SK-N-MC (cell line): ENCODE measurements at places on chromosomes 13 and 19.

GRCh38 chr19:3365093-3365835 lies 1.1 kb upstream of the NFIC start:
- no peak for DNase-seq

GRCh38 chr13:33649212-33649878 lies 168.6 kb upstream of the RFC3 start:
- DNase-seq, result no peak

GRCh38 chr13:66365101-66365500 lies 865.0 kb downstream of the PCDH9 start:
- no peak for DNase-seq

GRCh38 chr19:12721656-12722565 lies 1.8 kb downstream of the TNPO2 start:
- DNase-seq, result no peak

DNA sequence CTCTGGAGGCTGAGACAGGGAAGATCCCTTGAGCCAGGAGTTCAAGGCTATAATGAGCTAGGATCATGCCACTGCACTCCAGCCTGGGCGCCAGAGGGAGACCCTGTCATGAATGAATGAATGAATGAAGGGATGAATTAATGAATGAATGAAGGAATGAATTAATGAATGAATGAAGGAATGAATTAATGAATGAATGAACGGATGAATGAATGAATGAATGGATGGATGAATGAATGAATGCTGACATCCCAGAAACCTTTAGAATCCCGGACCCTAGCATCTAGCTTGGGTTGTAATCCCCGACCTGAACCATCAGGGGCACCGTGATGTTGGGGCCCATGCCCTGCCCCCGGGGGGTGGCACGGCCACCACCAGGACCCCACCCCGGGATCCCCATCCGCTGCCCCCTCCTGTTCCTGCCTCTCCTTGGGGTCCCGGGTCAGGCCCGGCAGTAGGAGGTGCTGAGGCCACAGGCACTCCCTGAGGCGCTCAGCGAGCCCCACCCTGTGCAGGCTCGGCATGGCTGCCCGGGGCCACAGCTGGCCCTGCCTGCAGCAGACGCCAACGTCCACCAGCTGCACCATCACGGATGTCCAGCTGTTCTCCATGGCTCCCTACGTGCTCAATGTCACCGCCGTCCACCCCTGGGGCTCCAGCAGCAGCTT lies 3.4 kb downstream of the EBI3 start:
- DNase-seq, result no peak

DNA sequence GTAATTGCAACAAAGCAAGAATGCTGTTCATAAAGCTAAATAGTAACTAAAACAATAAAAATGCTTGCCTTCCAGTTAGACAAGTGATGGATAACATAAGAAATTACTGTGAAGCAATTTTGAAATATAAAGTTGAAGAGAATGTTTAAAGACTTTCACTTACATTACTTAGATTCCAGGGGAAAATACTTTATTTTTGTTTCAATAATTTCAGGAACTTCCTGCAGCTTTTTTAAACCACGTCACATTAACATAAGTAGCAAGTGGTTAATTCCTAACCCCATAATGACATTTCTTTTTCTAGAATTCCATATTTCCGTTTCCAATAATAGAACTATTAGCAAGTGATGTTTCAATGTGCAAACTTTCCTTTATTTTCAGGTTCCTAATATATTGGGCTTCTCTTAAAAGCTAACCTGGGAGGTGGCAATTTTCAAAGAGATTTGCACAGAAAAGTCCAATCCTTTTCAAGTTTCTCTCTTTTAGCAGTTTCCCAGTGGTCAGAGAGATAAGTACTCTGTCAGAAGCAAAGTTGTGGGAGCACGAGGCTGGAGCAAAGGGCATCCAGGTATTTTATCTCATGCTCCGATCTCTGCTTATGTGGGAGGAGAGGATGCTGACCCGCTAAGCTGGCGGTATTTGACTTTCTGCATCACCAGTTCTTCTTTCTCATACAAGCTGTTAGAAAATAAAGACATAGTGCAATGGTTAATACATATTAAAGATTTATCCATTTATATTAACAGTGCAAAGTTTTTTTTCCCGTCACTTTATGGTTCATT lies 1025.3 kb downstream of the EFNB2 start:
- no peak for DNase-seq

DNA sequence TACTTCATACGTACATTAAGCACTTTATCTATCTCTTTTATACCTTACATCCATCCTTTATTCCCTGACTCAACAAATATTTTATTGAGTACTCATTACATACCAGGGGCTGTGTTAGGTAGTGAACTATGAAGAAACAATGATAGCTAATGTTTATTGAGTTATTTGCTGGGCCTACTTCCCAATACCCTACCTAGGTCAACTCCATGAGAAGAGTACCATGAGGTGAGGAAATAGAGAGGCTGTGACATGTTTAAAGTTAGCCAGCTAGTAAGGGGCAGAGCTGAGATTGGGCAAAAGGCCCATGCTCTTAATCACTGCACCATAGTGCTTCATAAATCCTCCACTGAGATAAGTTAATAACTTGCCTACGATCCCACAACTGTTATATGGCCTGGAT lies 79.9 kb downstream of the FREM2 start:
- no peak for DNase-seq

DNA sequence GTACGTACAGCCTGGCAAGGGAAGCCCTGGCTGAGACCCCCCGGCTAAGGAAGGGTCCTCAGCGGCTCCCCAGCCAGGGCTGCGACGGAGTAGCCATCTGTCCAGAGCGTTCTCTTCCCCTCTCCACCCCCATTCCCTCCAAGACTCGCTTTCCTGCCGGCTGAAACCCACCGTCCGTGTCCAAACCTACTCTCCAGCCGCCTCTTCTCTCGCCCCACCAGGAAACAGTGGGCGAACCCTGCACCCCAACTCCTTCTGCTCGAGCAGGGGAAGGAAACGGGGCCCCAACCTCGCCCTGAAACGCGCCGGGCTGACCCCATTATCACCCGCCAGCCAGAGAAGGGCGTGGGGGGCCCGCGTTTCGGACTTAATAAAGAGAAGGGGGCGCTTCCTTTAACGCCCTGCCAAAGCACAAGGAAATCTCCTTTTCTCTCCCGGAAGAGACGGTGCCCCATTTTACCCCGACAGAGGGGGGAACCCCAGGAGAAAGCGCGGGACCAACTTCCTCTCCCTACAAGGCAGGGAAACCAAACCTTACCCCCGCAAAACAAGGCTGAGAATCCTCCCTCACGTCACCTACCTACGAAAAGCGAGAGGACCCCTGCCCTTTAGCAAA lies 2.5 kb downstream of the ZC3H4 start:
- DNase-seq, result no peak

GRCh38 chr13:24629320-24629719 lies 50.9 kb upstream of the ATP12A start:
- DNase-seq, result no peak

DNA sequence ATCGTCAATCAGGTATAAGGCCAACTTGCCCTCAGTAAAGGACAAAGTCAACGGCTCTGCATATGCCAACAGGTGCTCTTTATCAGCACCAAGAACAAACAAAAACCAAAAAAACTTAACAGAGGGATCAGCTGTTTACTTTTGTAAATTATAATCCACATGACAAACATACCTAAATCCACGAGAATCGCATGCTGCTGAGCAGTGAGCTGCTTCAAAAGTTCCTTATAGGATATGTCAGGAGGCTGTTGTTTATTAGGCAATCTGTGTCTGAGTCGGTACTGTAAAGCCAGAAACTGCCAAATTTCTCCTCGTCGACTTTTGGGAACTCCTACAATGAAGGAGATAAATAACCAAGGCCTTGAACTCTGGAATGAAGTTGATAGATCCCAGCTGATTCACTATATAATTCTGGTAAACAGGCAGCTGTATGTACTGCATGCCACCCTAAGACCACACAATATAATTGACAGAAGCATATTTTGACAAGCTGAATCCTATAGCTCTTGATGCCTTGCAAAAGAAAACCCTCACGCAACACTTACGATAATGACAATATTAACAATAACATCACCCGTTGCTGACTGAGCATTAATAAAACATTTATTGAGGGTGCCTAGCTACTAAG lies 179.8 kb downstream of the TBC1D4 start:
- DNase-seq, result no peak

- no peak for DNase-seq
Measured at GRCh38 chr13:110012102-110012739, 225.8 kb upstream of the IRS2 start.

DNA sequence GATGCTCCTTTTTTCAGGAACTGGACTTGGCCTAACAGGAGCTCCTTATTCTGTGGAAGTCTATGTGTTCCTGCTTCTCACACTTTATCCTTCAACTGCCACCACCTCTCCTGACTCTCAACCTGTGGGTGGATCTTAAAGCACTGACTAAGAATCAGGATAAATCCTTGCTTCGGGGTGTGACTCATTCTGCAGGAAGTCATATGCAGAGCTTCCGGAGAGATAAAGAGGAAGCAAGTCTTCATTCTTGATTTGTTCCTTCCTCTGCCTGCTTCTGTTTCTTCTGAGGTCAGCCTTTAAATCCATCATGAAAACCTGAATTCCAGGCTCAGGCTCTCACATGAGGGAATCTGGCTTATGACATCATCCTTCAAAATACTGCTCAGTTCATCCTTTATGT lies 137.1 kb upstream of the ATXN8OS start:
- no peak for DNase-seq

DNA sequence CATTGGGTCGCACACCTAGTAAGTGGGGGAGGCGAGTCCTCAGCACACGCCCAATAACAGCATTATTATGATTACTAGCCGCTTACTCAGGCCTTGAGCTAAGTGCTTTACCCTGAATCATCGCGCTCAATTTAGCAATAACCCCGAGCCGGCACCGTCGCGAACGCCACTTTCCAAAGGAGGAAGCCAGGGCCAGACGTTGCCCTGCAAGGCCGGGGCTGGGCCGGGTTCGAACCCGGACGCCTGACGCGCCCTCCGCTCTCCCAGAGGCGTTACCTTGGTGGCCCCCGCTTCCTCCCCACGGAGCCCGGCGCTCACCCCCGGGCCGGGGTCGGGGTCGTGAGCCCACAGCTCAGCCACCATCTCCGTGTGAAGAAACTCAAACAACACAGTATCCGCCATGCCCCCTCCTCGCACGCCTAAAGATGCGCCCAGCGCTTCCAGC lies at the start of gene TRAPPC6A:
Gene TRAPPC6A (minus strand): TSS at position 421 of the 445 bp plus-strand sequence. CDS start 19 bp downstream, at position 402.
- DNase-seq, result no peak

GRCh38 chr19:8022275-8022674 lies 16.8 kb upstream of the ELAVL1 start:
- no peak for DNase-seq

- no peak for DNase-seq
Measured at GRCh38 chr13:48750588-48751383, 97.1 kb downstream of the CYSLTR2 start.

DNA sequence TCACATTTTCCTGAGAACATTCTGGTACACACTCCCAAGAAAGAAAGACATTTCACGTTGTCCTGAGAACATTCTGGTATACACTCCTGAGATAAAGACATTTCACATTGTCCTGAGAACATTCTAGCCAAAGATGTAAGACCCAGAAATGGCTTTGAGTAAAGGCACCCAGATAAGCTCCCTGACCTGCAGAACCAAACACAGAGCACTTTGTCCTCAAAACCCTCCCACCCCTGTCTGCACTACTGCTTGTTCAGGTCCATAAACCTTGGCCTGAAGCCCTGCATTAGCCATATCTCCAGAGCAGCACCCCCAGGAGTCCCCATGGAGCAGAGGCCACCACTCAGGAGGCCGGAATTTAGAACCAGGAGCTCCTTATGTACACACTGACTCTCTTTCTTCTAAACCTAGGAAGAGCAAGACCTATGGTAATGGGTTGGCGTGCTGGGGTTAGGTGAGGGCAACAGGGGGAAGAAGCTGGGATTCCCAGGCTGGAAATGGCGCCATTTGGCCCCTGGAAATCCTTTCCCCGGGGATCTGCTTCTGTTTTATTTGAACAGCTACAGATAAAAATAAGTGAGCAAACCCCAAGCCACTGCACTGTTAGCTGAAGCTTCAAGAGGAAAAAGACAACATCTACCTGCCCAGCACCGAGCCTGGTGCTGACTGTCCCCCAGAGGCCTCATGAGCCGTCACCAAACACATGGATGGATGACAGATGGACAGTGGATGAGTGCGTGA lies 13.7 kb downstream of the GAS6 start:
- no peak for DNase-seq

- DNase-seq, result no peak
Measured at GRCh38 chr19:1807695-1808394, 4.2 kb downstream of the ATP8B3 start.

GRCh38 chr13:92255526-92255925 lies 857.1 kb downstream of the GPC5 start:
- DNase-seq, result no peak

- DNase-seq, result no peak
Measured at GRCh38 chr13:97573011-97573410, 139.0 kb downstream of the RAP2A start.
